ENCODE measurements at places on chromosomes 3 and 15.

GRCh38 chr3:128794067-128794768 lies 68.2 kb downstream of the RAB7A start:
- peak; percentile 63 for DNase-seq

DNA sequence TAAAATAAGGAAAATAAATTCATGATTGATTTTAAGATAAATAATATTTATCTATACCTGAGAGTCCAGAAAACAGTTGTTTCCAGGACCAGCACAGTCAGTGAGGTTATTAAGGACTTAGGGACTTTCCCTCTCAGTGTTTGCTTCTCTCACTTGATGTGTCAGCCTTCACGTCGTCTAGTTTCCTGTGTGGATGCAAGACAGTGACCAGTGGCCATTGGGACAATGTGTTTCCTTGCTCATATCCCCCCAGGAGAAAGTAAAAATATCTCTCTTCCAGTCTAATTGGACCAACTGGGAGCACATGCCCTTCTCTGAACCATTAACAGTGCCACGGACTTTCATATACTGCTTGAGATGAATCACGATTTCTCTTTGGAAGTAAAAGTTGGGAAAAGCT lies 157.8 kb upstream of the CTNNB1 start:
- no peak for DNase-seq

GRCh38 chr3:56889131-56889530 lies 87.4 kb upstream of the ARHGEF3 start:
- DNase-seq, result no peak

GRCh38 chr15:41881086-41881485 lies 12.8 kb downstream of the SPTBN5 start:
- no peak for DNase-seq

DNA sequence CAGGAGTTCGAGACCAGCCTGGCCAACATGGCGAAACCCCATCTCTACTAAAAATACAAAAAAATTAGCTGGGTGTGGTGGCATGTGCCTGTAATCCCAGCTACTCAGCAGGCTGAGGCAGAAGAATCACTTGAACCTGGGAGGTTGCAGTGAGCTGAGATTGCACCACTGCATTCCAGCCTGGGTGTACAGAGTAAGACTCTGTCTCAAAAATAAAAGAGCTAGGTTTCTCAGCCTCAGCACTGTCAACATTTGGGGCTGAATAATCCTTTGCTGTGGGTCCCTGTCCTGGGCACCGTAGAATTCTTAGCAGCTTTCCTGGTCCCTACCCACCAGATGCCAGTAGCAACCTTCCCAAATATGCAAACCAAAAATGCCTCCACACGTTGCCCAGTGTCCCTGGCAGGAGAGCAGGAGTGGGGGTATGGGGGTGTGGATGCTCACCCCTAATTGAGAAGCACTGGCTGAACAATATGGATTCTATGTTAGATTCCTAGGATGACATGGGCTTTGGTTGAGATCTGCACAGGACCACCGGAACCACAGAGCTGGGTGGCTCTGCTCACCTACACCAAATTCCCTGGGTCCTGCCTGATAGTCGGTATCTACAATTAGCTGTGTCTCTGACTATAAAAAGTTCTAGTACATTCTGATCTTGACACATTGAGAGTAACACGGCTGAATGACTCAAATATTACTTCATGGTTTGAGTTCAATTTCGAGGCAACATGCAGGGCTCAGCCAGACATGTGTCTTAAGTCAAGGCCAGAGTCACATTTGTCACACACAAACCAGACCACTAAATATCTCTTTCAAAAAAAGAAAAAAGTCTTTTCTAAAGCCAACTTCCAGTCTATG lies 577.0 kb upstream of the MDFIC2 start:
- no peak for DNase-seq

DNA sequence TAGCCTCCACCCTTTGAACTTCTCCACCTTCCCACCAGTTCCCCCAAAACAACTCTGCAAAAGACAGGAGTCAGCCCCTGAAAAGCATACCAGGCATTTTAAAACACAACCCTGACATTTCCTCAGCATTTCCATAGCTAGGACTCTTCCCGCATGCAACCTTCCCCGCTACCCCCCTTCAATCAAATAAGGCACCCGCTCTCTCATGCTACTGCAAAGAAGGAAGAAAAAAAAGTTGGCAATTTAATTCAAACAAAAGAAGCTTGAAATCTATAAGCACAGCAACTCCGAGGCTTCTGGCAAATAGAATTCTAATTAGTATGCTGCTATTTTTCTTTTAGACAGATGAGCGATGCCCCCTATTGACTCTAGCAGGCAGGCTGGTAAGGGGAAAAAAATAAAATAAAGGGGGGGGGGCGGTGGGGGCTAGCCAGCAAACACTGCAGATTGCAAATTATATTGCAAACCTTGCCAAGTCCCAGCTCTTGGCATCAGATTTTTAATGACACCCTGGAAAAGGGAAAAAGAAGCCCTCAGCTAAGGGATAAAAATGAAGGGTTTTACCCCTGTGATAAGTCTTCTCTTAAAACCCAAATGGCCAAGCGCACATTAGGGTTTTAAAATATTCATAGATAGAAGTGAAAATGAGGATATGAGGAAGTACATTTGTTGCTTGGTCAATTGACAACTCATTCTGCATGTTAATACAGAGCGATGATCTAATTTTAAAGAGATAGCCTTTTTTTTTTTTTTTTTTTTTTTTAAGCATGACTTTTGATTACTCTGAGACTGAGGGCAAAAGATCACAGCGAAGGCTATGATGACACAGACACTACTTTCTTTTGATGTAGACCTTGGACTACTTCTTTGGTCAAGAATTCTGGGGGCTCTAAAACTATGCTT lies 255.2 kb downstream of the NR2F2 start:
- no peak for DNase-seq

DNA sequence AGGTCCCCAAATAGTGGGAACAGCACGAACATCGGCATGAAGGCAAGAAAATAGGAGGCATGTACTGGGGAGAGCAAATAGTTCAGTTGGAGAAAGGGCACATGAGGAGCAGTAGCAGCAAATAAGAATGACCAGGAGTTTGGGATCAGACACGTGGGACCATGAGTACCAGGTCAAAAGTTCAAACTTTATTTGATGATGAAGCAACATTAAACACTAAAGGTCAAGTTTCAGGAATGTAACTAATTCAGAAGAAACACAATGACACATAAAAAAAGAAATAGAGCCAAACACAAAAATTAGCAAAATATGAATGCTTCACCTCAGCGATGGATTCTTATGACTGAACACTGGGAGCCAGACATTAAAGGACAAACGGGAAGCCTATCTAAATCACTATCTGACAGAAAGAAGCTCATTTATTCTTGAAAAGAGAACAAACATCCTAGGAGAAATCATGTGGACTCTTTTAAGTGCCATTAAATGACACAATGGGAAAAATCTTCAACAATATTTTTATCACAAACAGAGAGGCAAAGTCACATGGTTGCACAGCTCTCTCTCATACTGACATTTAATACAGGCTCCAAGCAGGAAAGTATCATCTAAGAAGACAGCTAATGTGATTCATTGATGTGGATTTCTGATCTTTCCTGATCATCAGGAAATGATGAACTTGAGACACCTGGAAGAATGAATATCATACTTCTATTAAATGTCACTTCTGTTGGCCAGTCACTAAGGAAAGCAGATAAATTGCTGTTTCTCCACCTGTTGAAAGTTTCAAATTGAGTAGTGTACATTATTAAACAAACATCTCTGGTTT lies 216.9 kb upstream of the THBS1 start:
- DNase-seq, result no peak

- no peak for DNase-seq
These were observed 16.3 kb downstream of the ISG20 start for GRCh38 chr15:88655103-88655553.

DNA sequence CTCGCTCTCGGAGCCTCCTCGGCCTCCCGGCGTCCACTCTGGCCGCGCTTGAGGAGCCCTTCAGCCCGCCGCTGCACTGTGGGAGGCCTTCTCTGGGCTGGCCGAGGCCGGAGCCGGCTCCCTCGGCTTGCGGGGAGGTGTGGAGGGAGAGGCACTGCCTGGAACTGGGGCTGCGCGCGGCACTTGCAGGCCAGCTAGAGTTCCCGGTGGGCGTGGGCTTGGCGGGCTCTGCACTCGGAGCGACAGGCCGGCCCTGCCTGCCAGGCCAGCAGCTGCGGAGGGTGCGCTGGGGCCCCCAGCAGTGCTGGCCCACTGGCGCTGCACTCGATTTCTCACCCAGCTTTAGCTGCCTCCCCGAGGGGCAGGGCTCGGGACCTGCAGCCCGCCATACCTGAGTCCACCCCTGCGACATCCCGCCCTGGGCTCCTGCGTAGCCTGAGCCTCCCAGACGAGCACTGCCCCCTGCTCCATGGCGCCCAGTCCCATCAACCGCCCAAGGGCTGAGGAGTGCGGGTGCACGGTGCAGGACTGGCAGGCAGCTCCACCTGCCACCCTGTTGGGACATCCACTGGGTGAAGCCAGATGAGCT lies 765.0 kb downstream of the IGSF11 start:
- no peak for DNase-seq

DNA sequence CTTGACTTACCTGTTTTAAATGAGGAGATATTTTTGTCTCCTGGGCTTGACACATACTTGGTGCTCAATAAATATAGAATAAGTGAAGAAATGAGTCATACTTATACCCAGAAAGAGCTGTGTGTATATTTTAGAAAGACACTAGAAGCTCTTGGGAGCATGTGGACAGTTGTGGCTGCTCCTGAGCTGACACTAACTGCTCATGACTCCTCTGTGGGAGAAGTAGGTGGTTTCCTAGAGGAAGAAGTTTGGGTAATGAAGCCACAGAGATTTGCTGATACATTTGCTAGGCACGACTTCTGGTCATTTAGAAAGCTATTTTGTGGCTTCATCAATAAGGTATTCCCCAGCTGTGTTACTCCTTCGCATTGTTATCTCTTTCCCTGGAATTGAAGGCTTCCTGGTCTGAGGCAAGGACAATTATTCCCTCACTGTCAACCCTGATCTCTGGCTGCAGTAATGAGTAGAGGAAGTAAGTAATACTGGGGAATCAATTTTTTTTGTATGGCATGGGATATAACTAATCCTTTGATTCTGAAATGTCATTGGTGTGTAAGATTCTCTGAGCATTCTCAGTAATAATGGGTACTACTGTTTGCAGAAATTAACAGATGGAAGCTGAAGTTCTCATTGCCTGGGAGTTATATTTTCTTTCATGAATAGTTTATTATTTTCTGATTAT lies 79.6 kb upstream of the DCBLD2 start:
- no peak for DNase-seq

DNA sequence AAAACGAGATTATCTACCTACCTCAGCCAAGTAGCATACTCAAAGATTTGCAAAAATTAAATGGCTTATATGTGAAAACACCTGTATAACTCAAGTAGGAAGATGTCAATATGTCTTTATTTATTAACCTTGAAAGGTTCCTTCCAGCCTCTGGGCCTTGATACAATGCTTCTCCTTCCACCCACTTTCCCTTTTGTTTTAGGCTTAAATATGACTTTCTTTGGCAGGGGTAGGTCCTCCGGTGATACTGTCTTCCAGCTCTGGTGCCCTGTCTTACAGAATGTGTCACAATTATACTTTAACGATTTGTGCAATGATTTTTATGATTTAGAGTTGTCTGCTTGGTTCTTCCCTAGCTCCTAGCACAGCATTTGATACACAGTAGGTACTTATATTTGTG lies 4.1 kb downstream of the LINS1 start:
- no peak for DNase-seq

- no peak for DNase-seq
These were observed 34.9 kb downstream of the GRIP2 start for GRCh38 chr3:14505001-14505802.

- DNase-seq, result no peak
These were observed 5.2 kb downstream of the GCSAM start for GRCh38 chr3:112127522-112128494.

- DNase-seq, result no peak
These were observed 9.0 kb upstream of the KLF13 start for GRCh38 chr15:31317421-31318327.

DNA sequence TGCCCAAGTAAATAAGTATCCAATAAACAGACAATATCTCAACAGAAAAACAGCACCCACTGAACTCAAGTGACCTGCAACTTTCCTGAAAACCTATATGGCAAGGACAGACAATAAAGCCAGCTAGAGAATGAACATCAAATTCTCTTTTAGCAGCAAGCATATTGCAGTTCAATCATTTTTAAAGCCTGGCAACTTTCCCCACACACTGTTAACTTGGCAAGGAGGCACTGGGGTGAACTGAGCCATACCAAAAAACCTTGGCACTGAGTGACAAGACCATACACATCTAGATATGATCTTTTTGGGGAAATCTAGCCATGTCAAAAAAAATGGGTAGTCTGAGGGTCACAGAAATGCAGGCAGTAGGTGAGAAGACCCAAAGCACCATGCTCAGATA lies 174.6 kb downstream of the STT3B start:
- DNase-seq, result no peak

DNA sequence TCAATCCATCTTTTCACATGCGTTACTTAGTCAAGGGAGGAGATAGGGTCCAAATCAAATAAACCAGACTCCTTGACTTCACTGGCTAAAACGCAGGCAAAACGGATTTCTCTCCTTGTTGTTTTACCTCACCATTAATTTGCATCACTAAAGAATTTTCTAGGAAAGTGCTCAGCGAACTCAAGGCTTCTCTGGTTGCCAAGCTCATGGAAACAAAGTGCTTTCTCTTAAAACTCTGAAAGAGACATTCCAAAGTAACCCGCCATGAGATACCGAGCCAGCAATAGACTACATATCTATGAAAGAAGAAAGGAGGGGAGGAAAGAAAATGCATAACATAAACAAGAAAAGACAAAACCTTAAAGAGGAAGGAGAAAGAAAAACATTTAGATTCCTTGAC lies 211.7 kb upstream of the WNT5A start:
- DNase-seq, result no peak

DNA sequence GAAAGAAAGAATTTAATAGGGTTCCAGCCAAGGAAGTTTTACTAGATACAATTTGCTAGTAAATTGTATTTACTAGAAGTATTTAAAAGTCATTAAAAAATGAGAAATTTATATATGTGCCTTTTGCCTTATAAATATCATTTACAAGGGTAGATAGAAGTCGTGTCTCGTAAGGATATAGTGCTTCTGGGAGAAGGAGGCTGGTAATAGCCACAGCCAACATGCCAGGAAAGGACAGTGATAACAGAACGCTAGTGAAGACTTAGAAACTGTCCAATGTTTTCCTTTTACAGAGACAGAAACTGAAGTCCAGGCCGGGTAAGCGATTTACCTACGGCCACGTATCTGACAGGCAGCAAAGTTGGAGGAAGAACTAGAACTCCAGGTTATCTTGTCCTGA lies 113.5 kb upstream of the LRRN1 start:
- DNase-seq, result no peak

DNA sequence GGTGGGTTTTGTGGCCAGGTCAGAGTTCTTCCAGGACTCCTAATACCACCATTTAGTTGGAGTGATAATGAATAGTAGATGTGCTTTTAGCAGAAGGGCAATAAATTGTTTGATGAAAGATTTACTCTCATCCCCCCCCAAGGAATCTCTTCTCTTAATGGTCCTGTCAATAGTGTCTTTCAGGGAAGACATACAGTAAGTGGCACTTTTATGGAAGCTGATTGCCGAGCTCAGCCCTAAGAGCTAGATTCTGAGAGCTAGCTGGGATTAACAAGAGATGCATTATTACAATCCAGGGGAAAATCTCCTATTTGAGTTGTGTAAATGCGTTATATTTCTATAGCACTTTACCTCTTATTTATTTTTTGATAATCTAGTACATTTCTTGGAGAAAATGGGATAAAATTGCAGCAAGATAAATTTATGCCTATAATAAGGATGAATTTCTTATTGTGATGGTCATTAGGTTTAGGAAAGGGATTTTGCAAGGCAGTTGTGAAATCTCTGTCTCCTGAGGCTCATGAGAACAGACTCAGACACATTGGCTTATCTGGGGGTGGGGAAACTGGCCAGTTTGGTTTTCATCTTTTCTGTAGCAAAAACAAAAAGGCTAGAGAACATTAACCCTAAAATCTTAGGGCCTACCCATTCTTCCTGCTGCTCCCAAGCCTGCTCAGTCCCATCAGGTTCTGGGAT lies 41.6 kb upstream of the CLSTN2 start:
- no peak for DNase-seq

Data from activated CD4-positive, alpha-beta T cell treated with anti-CD3 and anti-CD28 coated beads, Interleukin-2, amount 50 U/mL, for 24 hours (primary cell).